ENCODE measurements at places on chromosomes 5 and 9. TPM values are rescaled to one million over a fixed set of nuclear protein-coding genes. Genes with fewer than 3 reads are reported as not detected.

GRCh38 chr5:150607105-150607504 lies 33.4 kb upstream of the SYNPO start:
- no peaks in the 10 kb centered on the region for H3K4me1 ChIP-seq
- H3K27ac ChIP-seq, result no peak overlapping the region
- no peak for DNase-seq
- no peak overlapping the region for H3K4me3 ChIP-seq
- no peaks in the 10 kb centered on the region for H3K27me3 ChIP-seq

- no peak overlapping the region for H3K27ac ChIP-seq
- DNase-seq, result no peak
Measured at GRCh38 chr9:124260769-124261603, 3.2 kb downstream of the NEK6 start.

GRCh38 chr9:13127131-13127530 lies 152.4 kb downstream of the MPDZ start:
- H3K4me1 ChIP-seq, result peaks cover 4% of the 10 kb centered on the region
- H3K36me3 ChIP-seq, result peaks cover 13% of the 10 kb centered on the region
- no peak overlapping the region for H3K27ac ChIP-seq
- H3K4me3 ChIP-seq, result no peak overlapping the region

DNA sequence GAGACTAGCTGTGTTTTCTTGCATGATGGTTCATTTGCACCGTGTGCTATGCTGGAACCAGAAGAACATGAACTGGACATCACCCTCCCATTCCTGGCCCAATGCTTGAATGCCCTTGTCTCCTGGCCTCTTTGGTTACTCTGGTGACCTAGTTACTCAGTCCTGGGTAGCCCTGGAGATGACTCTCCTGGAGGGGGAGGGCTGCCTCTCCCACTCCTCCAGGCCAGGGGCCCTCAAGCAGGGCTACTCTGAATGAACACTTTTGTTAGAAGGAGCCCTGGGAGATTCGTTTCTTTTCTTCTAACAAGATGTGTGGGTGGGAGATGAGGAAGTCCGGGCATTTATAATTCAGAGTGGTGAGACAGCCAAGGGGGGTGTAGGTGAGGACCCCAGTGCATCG lies 12.0 kb upstream of the NKX2-5 start:
- DNase-seq, result no peak
- H3K4me3 ChIP-seq, result no peak overlapping the region
- H3K4me1 ChIP-seq, result peaks cover 62% of the 10 kb centered on the region
- H3K27me3 ChIP-seq, result peaks cover 100% of the 10 kb centered on the region

- peak; percentile 70 for DNase-seq
- H3K36me3 ChIP-seq, result no peaks in the 10 kb centered on the region
- H3K27me3 ChIP-seq, result no peaks in the 10 kb centered on the region
- no peak overlapping the region for H3K27ac ChIP-seq
- no peak overlapping the region for H3K4me3 ChIP-seq
Measured at GRCh38 chr5:130871346-130872086, 293.5 kb downstream of the HINT1 start.

- peaks cover 84% of the 10 kb centered on the region for H3K36me3 ChIP-seq
- H3K4me3 ChIP-seq, result no peak overlapping the region
- peaks cover 10% of the 10 kb centered on the region for H3K4me1 ChIP-seq
- peak overlapping the region; percentile 48 for H3K27ac ChIP-seq
- DNase-seq, result no peak
Measured at GRCh38 chr5:33470544-33470943, 29.8 kb downstream of the TARS1 start.

DNA sequence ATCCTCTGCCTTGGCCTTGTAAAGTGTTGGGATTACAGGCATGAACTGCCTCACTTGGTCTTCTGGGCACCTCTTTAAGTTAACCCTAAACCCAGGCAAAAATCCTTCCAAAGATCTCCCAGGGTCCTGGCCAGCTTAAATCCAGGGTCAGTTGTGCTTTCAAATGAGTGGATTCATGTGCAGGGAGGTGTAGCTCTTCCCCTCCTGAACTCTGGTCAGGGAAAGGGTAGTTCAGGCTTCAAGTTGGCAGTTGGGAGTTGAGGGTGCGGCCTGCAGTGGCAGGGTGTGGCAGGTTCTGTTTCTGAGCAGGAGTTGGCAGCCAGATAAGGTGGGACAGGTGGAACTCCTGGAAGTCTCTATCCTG lies 3.6 kb downstream of the HNRNPAB start:
- peaks cover 59% of the 10 kb centered on the region for H3K36me3 ChIP-seq
- no peak for DNase-seq
- no peak overlapping the region for H3K4me3 ChIP-seq

HACD4 gene
- 2.2 TPM for total RNA-seq

WDR38 gene
- not detected for total RNA-seq

GDF9 gene
- total RNA-seq, result 0.66 TPM
